Spleen (tissue), 13 donors: ENCODE measurements at places on chromosomes 11 and 22. TPM values are rescaled to one million over a fixed set of nuclear protein-coding genes. Genes with fewer than 3 reads are reported as not detected.
A peak's percentile ranks its signal among the peaks of the same experiment; 100 is the strongest.

DNA sequence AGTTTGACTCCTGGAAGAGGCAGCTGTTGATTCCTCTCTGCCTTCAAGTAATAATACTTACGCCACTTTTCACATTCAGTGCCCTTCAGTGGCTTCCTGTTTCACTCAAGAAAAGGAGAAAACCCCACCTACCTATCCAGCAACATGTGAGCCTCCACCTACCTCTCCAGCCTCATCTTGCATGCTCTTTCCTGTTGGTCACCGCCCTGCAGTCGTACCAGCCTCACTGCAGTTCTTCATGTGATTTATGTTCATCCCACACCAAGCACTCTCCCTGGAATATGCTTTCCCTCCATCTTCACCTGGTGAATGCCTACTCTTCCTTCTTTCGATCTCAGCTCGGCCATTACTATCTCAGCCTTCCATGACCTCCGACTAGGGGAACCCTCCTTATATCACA, 21.8 kb upstream of the YWHAH start:
- no peaks in the 10 kb centered on the region for H3K27me3 ChIP-seq
- H3K4me1 ChIP-seq, result peaks cover 42% of the 10 kb centered on the region
- H3K36me3 ChIP-seq, result no peaks in the 10 kb centered on the region
- no peak for DNase-seq

DNA sequence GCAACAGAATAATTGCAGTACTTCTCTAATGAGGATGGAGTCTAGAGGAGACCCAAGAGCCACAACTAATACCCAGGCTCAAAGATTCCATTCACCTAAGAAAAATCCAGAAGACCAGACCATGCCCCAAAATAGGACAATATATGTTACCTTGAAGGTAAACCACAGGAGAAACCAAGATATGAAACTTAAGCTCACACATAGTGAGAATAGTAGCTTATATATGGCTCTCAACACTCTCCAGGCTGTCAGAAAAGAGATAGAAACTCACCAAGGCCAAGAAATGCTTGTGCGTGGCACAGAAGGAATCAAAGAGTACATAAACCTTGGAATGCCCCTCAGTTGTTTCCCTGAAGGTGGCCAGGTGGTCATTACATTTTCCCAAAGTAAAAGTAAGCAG, 9.1 kb downstream of the FAM111A start:
- no peak for DNase-seq
- H3K4me1 ChIP-seq, result peaks cover 12% of the 10 kb centered on the region
- no peak overlapping the region for H3K27ac ChIP-seq
- H3K27me3 ChIP-seq, result no peaks in the 10 kb centered on the region
- H3K36me3 ChIP-seq, result peaks cover 50% of the 10 kb centered on the region
- H3K4me3 ChIP-seq, result no peak overlapping the region

GRCh38 chr22:27100789-27101188, 443.4 kb downstream of the MIAT start:
- no peaks in the 10 kb centered on the region for H3K4me1 ChIP-seq
- H3K36me3 ChIP-seq, result no peaks in the 10 kb centered on the region
- H3K27me3 ChIP-seq, result peaks cover 8% of the 10 kb centered on the region

DNA sequence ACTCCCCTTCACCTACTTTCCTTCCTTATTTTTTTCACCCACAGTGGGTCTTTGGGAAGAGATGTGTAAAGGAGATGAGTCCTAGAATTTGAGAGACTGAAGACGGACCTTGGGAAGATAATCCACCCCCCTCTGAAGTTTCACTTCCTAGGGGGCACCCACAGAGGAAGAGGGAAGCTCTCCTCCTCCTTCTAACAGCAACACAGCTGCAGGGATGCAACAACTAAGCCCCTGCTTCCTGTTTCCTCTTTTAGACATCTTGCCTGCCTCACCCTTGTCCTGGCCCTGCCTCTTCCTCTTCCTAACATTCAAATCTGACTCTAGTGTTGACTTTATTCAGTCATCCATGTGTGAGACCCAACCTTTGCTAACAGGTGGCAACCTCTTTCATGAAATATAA, 424.6 kb downstream of the BUD13 start:
- no peaks in the 10 kb centered on the region for H3K27me3 ChIP-seq
- no peak overlapping the region for H3K27ac ChIP-seq
- H3K4me1 ChIP-seq, result no peaks in the 10 kb centered on the region
- H3K36me3 ChIP-seq, result no peaks in the 10 kb centered on the region

GRCh38 chr11:122744357-122744756, 88.8 kb downstream of the UBASH3B start:
- H3K27ac ChIP-seq, result peak overlapping the region; percentile 73
- no peaks in the 10 kb centered on the region for H3K27me3 ChIP-seq
- no peak for DNase-seq
- no peaks in the 10 kb centered on the region for H3K36me3 ChIP-seq
- H3K4me3 ChIP-seq, result no peak overlapping the region

DNA sequence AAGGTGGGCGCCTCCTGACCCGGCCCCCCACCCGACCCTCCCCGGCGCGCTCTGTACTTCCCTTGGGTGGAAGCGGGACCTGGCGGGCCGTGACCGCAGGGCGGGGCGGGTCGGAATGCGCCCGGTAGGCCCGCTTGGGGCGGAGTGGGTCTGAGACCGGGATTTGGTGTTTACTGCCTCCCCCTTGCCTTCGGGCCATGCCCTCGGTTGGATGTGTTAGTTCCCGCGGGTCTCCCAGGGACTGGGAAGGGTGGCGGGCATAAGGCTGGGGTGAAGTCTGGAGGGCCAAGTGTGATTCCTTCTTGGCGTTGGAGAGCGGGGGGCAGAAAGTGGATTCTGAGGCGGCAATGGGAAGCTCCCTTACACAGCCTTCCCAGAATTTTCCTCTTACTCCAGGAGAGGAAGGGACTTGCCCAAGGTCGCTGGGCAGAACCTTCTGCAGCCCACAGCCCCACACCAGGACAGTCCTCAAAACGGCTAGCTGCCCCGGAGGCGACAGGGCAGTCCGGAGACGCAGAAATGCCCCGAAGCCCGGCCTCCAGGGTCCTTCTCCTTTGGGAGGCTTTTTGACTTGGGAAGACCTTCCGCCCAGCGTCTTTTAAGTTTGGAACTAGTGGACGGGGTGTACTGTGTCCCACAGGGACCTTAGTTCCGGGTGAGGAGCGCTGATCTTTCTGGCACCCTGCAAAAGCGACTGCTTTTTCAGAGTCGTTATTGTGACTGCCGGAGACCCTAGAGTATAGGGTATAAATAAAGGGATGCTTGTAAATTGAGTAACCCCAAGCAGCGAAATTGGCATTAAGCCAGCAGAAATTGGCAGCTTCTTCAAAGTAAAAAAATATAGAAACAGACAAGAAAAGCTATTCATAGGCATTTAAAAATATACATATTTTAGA, 647 bp downstream of the SWAP70 start:
- peaks cover 5% of the 10 kb centered on the region for H3K36me3 ChIP-seq
- peak; percentile 95 for DNase-seq
- H3K27me3 ChIP-seq, result no peaks in the 10 kb centered on the region
- H3K27ac ChIP-seq, result peak overlapping the region; percentile 98

DNA sequence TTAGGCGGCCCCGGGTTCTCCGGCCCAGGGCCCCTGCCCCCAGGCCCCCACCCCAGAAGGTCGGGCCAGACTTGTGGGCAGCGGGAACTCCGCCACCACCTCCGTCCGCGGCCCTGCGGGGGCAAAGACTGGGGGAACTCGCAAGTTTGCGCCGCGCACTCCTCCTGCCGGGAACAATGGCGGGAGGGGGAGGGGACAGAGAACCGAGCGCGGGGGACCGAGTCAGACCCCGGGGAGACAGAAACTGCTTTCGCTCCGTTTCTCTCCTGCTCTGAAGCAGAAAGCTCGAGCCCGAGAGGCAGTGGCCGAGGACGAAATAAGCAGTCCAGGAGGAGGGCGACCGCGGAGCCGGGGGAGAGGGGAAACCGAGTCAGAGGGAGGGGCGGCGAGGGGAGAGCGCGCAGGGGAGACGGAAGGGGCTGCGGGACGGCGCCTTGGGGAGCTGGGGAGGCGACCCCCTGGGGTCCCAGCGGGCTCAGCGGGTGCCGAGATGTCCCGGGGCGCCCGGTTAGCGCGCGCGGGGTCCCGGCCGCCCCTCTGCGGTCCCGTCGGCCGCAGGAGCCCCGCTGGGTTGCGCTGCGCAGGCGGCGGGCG, 555 bp downstream of the TP53I11 start:
- peak; percentile 91 for DNase-seq
- peak overlapping the region; percentile 87 for H3K27ac ChIP-seq
- H3K27me3 ChIP-seq, result peaks cover 8% of the 10 kb centered on the region
- H3K4me1 ChIP-seq, result peaks cover 68% of the 10 kb centered on the region
- H3K36me3 ChIP-seq, result peaks cover 23% of the 10 kb centered on the region

DNA sequence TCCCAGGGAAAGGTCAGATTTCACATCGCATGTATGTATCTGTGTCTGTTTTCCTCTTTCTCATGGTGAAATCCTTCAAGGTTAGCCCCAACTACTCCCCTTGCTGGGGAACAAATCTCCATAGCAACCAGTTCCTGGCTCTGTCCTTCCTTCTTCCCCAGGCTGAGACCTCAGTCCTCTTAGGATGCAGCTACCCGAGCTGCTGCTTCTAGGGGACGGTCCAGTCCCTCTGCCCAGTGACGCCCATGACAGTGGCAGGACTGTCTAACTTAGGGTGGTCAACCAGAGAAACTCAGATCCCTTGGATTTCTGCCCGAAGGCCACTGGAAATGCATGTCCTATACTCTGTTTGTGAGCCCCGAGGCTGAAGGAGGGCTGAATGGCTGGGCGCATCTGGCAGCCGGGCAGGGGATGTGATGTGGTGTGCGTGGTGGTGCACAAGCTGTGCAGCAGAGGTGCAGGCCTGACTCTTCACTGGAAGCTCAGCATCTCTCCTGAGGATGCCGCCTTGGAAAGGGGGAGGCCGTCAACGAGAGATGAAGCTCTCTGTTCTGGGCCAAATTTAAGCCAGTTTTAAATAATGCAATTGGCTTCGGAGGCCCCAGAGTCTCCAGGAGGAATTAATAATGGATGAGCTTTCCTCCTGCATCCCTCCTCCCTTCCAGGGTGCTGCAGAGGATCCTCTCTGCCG, 118.7 kb upstream of the B3GAT1 start:
- peak; percentile 54 for DNase-seq
- no peak overlapping the region for H3K27ac ChIP-seq
- H3K27me3 ChIP-seq, result no peaks in the 10 kb centered on the region
- H3K4me3 ChIP-seq, result no peak overlapping the region

DNA sequence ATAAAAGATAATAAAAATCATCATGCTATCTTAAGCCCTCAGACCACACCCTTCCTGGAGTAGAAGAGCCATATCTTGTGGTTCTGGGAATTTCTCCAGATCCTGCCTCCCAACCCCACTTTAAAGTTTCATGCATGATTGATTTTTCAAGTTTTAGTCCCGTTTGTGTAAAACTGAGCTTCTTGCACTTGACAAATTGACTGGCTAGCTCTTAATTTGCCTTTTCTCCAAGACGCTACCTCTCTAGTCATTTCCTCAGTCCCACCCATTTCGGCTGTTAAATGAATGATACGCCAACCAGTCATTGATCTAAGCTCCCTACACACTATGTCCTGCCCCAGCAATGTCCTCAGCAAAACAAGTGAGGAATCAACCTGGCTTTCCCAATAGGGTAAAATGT, 71.8 kb upstream of the TEAD1 start:
- no peak overlapping the region for H3K27ac ChIP-seq
- no peak overlapping the region for H3K4me3 ChIP-seq
- no peaks in the 10 kb centered on the region for H3K4me1 ChIP-seq

DNA sequence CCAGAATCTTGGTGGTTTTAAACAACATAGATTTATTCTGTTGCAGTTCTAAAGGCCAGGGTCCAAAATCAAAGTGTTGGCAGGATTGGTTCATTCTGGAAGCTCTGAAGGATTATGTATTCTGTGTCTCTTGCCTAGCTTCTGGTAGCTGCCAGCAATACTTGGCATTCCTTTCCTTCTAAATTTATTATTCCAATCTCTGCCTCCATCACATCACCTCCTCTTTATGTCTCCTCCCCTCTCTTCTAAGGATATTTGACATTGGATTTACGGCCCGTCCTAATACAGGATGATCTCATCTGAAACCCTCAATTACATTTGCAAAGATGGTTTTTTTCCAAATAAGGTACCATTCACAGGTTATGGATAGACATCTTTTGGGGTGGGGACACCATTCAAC, 186.5 kb downstream of the SBF2 start:
- no peaks in the 10 kb centered on the region for H3K36me3 ChIP-seq
- no peak overlapping the region for H3K4me3 ChIP-seq
- H3K27me3 ChIP-seq, result no peaks in the 10 kb centered on the region
- H3K4me1 ChIP-seq, result no peaks in the 10 kb centered on the region

DNA sequence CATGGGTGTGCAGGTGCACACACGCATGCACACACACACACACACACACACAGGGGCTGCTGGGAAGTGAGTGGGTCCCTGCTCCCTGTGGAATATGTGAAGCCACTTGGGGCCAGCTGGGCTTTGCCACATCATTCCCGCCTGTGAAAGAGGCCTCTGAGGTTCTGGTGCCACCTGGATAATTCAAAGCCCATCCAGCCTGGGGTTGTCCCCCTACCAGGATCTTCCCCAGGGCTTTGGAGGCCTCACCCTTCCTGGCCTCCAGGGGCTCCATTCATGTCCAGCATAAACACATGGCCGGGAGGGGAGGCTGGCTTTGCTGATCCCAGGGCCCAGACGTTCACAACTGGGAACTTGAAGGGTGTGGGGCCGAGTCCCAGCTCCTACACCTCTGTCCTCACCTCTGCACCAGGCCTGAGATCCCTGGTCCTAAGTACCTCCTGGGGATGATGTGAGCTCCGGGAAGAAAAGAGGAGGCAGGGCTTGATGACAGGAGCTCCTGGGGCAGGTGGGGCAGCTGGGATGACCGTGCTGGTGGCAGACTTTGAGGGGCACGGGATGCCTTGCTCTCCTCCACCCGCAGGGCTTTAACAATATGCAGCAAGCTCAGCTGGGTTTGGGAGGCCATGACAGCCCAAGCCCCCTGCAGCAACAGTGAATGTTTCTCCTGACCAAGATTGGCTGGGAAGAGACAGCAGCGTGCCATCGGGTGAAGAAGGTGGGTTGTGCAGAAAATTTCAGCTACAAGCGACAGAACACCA, 14.2 kb downstream of the LINC01488 start:
- peaks cover 8% of the 10 kb centered on the region for H3K27me3 ChIP-seq
- peak; percentile 54 for DNase-seq
- no peak overlapping the region for H3K4me3 ChIP-seq
- peaks cover 12% of the 10 kb centered on the region for H3K4me1 ChIP-seq
- H3K27ac ChIP-seq, result no peak overlapping the region

DNA sequence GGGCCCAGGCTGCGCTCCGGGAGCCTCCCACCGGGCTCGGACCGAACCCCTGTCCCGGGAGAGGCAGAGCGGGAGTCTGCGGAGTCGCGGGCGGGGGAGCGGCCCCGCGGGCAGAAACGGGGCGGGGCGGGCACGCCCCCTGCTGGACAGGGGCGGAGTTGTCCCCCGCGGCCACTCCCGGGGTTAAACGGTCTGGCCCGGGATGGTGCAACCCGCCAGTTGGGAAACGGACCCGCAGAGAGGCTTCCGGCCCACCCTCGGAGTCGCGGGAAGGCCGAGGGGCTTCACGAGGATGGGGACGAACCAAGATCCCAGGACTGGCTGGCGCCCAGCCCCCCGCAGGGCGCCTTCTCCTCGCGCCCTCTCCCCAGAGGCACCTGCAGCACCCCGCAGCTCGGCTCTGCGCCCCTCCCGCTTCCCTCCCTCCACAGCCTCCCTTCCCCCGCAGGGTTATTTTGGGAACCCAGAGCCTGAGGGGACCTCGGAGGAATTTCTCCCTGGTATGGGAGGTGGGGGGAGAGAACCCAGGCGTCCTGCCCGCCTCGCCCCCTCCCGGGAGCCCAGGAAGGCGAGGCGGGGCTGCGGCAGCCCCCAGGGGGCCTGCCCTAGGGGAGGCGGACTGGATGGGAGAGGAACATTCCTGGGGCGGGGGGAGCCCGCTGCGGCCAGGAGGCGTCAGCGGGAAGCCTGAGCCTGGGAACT, 902 bp downstream of the RASGRP2 start:
- no peaks in the 10 kb centered on the region for H3K27me3 ChIP-seq
- H3K4me1 ChIP-seq, result peaks cover 30% of the 10 kb centered on the region
- peaks cover 40% of the 10 kb centered on the region for H3K36me3 ChIP-seq
- peak overlapping the region; percentile 72 for H3K4me3 ChIP-seq

CDC42EP1 gene
- total RNA-seq, result 28.8 TPM

UBQLNL gene
- total RNA-seq, result 1.6 TPM

POU2AF1 gene
- total RNA-seq, result 149 TPM

OR8G5 gene
- total RNA-seq, result not detected

ROBO4 gene
- total RNA-seq, result 172 TPM

OR4C12 gene
- not detected for total RNA-seq
